AG09309 (cell line): ENCODE measurements at places on chromosomes 5 and 9.

DNA sequence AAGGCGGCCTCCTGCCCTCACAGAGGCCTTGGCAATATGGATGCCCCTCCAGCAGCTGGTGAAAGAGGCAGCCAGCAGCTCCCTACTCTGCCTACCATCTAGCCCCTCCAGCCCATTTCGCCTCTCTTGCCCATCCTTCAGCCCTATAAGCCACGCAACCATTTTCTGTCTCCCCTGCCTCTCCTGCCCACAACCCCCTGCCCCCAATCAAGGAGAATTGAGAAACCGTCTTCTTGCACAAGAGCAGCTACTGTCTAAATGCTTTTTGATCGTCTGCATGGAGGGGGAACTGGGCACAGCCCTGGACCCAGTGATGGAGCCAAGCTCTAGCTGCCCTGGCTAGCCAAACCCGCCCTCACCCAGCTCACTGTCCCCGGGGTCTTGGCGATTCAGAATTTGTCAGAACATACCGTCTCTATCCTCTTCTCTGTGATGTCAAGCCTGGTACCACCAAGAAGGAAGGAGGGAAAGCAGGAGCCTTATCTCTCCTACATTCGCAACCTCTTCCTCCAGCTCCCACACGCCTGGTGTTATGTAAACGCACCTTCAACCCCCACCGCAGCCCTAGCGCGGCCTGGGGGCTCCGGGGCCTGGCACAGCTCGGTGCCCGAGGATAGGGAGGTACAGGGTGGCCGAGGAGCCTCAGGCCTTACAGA, 1.2 kb downstream of the SPRY4 start:
- DNase-seq, result no peak

DNA sequence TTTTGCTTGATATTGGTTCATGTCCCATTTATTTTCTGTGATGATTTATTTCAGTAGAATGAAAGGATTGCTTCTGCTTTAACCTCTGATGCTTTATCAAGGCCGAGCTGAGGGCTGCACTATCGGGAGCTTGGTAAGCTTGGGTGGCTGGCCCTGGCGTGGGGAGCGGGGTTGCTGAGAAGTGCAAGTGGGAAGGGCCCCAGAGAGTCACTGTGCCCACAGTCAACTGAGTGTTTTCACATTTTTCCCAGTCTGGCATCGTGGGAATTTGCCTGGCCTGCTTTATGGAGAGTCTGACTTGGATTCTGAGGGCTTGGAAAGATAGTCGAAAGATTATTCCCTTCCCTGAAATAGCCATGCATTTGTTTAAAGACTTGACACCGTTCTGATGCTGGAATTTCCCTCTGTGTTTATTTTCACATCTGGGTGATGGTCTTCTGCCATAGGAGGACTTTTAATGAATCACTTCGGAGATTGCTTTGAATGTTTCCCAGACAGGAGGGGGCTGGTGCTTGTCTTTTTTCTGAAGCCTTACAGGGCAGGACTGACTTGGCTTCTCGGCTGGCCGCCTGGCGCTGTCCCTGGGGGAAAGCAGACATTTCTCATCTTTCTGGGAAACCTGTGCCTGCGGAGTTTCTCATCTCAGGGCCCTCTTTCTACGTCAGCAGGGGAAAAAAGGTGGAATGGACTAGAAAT, 139.0 kb downstream of the BOD1 start:
- DNase-seq, result peak; percentile 63

- DNase-seq, result no peak
Measured at GRCh38 chr5:144468571-144468970, 297.9 kb downstream of the KCTD16 start.

DNA sequence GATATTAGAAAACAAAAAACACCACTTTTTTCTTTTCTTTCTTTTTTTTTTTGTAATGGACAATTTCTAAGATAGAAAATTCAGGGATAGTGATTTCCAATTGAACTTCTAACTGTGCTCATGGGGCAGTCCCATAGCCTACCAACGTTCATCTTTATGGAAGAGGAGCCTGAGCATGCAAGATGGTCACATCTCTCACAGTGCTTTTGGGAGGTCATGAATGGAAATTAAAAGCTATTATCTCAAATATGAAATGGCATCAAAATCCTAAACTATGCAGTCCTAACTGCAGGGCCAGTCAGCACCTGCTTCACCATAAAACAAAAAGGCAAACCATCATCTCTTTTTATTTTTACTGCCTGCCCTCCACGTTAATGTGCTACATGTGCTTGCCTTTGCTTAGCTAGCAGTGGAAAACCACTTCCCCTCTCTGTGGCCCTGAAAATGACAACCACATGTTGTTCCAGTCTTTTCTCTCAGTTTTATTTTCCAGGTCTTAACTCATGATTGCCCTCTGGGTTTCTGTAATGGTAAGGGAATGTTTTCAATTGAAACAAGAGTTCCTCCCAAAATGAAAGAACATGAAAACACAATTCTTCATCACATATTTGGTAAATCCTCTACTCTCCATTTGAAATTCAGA, 16.7 kb downstream of the IFNB1 start:
- DNase-seq, result peak; percentile 57

DNA sequence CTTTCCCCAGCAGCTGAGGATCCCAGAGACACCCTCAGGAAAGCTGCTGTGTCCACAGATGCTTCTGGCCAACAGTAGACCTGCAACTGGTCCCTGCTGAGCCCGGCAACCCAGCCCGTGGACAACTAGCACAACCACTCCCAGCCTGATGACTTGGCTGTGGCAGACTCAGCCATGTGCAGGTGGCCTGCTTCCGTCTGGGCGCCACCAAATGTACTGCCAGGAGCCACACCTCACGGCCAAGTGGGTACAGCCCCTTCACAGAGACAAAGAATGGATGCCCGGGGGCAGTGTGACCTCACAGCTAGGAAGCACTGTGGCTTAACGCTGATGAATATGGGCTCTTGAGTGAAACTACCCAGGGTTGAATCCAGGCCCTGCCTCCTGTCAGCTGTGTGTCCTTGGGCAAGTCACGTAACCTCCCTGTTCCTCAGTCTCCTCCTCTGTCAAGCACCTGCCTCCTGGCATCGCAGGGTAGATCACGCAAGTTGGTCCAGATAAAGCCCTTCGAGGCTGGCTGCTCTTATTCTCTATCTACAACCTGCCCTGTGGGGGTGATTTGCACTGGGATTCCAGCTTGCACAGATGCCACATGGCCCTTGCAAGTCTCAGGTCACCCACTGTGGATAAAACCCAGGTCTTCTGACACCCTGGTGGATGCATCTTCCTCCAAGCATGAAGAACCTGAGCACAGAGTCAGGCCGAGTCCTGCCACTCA, 225.0 kb downstream of the PBX3 start:
- DNase-seq, result no peak

DNA sequence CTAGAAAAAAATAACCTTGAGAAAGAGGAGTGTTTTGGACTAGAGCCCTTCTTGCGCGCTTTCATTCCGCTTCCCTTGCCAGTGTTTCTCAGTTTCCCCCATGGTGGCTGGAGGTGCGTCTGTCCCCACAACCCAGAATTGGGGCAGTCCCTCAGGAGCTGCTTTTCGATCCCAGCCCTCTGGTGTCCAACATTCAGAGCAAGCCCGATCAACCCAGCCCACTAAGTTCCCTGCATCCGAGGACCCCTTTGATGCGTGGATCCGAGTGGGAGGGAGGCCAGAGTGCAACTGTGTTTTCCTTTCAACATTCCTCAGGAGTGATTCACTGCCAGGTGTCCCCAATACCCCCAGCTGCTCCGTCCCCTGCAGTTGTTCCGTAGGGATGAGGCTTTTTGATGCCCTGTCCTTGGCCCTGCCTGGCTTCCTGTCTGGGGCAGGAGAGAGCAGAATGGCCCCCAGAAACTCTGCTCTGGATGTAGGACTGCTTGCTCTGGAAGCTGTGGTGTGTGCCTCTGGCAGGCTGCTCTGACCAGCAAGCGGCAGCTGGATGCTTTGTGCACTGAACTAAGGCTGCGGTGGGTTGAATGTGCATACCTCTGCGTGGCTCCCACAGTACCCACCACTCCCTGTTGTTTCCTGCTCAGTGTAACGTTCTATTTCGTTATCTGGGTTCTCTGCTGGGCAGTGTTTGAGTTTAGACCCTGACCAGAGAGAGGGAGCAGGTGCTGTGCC, 117.5 kb downstream of the BOD1 start:
- DNase-seq, result no peak

GRCh38 chr9:9004810-9005209, 1205.2 kb upstream of the DMAC1 start:
- no peak for DNase-seq

- no peak for DNase-seq
Measured at GRCh38 chr9:36855448-36856315, 178.4 kb downstream of the PAX5 start.

DNA sequence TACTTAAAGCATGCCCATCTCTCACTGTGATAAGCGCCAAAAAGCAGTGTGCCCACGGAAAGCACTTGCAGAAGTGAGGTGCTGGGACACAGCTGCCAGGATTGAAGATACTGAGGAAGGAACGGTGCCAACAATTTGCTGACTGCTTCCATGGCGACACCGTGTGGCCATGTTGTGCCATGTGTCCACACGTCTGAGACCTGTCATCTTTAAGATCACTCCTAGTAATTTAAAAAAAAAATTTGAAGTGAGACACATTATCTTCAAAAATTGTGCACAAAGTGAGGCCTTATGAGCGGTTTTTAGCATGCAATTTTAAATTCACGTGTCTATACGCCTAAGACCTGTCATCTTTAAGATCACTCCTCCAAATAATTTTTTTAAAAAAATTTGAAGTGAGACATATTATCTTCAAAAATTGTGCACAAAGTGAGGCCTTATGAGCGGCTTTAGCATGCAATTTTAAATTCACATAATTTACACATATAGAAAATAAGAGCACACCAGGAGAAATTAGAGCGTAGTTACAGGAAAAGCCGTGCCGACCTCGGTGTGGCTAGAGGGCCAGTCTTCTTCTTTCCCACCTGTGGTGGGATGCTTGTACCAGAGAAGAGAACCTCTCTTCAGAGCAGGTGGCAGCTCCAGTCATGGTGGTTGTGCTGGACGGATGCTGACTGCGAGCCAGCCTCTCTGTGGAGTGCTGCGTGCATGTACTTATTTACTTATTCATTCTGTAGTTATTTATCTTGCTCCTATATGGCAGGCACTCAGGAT, 21.4 kb upstream of the FLT4 start:
- DNase-seq, result peak; percentile 2

- DNase-seq, result no peak
Measured at GRCh38 chr5:72596956-72597355, 89.7 kb upstream of the ZNF366 start.

DNA sequence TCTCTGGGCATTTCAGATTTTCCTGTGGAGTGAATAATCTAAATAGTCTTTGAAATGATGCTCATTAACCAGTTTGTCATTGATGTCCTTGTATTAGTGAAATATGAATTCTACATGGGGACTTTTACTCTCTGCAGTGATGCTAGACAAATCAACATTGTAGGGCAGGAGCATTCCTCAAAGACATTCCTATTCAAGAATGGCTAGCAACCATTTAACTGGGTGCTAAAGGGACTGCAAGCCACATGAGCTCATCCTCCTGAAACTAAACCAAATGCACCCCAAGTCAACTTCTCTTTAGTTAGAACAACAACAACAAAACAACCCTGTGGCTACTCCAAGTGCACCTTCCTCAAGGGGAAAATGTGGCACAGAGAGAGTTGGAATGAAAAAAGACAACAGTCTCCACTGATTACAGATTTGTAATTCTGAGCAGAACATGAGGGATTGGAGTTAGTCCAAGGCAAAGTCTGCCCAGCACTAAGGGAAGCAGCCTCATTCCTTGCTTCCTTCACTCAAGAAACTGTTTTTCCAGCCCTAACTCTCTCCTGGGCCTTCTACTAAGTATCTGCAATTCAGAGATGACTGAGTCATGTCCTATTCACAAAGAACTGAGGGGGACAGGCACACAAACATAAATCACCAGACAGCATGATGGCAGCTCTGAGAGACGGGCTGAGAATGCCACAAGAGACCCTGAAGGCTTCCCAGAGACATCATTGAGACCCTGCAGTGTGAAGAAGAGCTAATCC, 82.0 kb upstream of the WWC1 start:
- peak; percentile 10 for DNase-seq

- no peak for DNase-seq
Measured at GRCh38 chr9:26723486-26723885, 169.1 kb downstream of the CAAP1 start.

DNA sequence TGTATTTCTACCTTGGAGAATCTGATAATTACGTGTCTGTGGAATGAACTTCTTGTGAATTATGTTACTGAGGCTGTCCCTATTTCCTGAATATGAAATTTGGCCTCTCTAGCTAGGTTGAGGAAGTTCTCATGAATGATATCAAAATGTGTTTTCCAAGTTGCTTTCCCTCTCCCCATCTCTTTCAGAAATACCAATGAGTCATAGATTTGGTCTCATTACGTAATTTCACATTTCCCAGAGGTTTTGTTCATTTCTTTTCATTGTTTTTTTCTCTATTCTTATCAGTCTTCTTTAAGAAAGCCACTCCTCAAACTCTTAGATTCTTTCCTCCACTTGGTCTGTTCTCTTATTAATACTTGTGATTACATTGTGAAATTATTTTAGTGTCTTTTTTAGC, 923.8 kb upstream of the CDH9 start:
- DNase-seq, result no peak

- DNase-seq, result no peak
Measured at GRCh38 chr5:107269678-107270077, 401.1 kb downstream of the EFNA5 start.

DNA sequence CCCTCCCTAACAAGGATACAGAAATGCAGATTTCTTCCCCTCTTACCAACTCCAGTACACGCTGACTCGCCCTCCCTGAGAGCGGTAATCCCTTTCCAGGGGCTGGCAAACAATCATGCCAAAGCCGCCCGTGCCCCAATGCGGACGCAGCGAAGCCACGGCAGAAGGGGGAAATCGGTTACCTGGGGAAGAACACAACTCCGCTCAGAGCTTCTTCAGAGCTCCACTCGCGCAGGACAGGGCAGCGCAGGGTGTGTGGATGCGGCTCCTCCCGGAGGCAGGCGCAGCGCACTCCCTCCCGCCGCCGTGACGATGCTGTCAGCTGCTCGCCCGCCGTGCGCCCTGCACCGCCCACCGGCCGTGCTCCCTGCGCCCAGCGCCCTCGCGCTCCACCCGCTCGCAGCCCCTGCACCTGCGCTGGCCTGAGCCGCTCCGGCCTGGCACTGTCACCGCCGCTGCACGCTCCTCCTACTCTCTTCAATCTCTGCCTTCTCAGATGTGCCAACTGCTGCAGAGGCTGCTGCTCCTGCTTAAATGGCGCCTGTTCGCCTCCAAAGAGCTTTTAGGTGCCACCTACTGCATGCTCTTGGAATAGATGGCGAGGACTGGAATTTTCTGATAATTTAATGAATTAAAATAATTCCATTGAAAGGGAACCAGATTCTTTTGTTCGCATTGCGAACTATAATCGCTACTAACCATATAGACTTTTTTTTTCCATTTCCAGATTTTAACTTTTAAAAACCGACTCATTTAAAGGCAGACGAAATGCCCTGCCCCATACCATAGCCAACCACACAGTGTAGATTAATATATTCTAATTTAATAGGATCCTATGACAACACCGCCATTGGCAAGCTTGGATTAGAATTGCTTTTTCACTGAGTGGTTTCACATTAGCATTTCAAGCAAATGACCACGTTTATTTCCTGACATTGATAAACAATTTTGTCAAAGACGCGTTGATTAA, at the start of gene DIRAS2:
Gene DIRAS2 (minus strand): TSS at position 255 of the 970 bp plus-strand sequence. CDS start 28,997 bp downstream, outside the sequence.
- peak; percentile 10 for DNase-seq
